ENCODE measurements at places on chromosomes 12 and 14.

GRCh38 chr12:116604178-116604895 lies 45.2 kb downstream of the MAP1LC3B2 start:
- DNase-seq = no peak

- DNase-seq = no peak
Observed at GRCh38 chr14:80493620-80494019, 282.3 kb upstream of the DIO2 start.

GRCh38 chr12:40123496-40123895 lies 17.6 kb upstream of the SLC2A13 start:
- DNase-seq = no peak

GRCh38 chr14:103651585-103651984 lies 22.6 kb downstream of the KLC1 start:
- no peak for DNase-seq

- DNase-seq = no peak
Observed at GRCh38 chr12:89327486-89328094, 24.7 kb downstream of the DUSP6 start.

DNA sequence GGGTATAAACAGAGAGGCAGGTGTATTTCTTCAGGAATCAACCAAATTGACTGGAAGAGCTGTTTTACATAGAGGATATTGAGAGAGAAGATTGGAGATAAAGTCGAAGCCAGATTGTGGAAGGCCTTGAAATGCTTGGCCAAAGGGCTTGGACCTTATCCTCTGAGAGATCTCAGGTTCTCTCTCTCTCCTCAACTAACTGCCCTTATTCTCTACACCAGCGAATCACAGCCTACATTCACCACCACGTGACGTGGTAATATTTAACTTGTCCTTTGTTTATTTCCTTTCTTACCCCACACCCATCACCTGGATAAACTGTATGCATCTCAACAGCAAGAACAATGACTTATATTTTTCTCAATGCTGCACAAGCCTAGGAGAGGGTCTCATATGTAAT lies 207.4 kb downstream of the EFCAB11 start:
- DNase-seq = no peak

DNA sequence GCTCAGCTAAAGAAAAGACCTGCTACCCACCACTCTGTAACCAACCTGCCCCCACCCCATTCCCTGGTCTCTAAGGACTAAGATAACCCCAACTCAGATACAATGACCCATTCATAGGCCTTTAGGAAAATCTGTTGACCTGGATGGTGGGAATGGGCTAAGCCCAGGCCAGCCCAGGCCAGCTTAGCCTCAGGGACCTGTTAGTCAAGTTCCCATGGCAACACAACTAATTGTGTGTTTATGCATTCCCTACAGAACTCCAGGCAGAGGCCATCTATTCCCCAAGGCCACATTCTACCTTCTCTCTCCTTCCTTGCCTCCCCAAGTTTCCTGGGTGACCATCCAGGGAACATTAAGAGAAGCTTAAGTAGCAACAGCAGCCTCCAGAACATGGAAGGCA lies 16.1 kb upstream of the KRT8 start:
- no peak for DNase-seq
